Cardiac muscle cell (in vitro differentiated cells and primary cell): ENCODE measurements at places on chromosomes 7 and 10. TPM values are rescaled to one million over a fixed set of nuclear protein-coding genes. Genes with fewer than 3 reads are reported as not detected.

- no peak for DNase-seq
These were observed 71.8 kb downstream of the LRRN3 start for GRCh38 chr7:111162692-111163091.

- DNase-seq: no peak
These were observed 51.4 kb upstream of the AOAH start for GRCh38 chr7:36775676-36776075.

GRCh38 chr10:14889318-14889717 is 10.7 kb downstream of the SUV39H2 start:
- DNase-seq: no peak

Gene HOXA4
- total RNA-seq: 0.14 TPM in 1 of 2 replicates, not detected in the other

- peak; percentile 91 for DNase-seq
These were observed at the start of gene MINDY4 for GRCh38 chr7:30771174-30771879. MINDY4 (plus strand) TSS chr7:30771417; CDS start chr7:30771494, 77 bp downstream.

GRCh38 chr7:17600340-17600752 is 301.9 kb downstream of the AHR start:
- no peak for DNase-seq

- peak; percentile 31 for DNase-seq
These were observed 24.4 kb downstream of the C10orf90 start for GRCh38 chr10:126646110-126646509.

Gene MKI67
- total RNA-seq: 5.6 and 63.6 TPM in 2 replicates

Gene ZNF398
- 18.2 and 22.1 TPM in 2 replicates for total RNA-seq

GRCh38 chr7:30795161-30795948 is 24.1 kb downstream of the MINDY4 start:
- no peak for DNase-seq

GRCh38 chr10:110337906-110338305 is 33.2 kb upstream of the SMNDC1 start:
- peak; percentile 42 for DNase-seq

- DNase-seq: peak; percentile 68
These were observed 52.6 kb downstream of the PTEN start for GRCh38 chr10:87915989-87916388.

DNA sequence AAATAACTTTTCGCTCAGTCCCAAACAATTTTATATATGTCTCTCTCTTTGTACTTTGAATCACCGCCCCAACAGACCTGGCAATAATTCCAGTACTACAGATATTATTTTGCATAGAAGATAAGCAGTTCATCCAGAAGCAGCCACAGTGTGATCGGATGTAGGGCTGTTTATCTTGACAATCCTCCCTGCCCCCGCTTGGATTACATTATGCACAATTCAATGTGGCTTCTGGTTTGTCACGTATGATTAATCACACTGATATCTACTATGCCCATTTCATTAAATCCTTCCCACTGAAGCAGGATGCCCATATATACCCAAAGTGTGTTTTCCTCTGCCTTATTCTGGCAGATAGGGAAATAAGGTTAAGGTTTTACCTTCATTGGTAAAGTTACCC is 115.2 kb downstream of the PDE1C start:
- DNase-seq: peak; percentile 16

DNA sequence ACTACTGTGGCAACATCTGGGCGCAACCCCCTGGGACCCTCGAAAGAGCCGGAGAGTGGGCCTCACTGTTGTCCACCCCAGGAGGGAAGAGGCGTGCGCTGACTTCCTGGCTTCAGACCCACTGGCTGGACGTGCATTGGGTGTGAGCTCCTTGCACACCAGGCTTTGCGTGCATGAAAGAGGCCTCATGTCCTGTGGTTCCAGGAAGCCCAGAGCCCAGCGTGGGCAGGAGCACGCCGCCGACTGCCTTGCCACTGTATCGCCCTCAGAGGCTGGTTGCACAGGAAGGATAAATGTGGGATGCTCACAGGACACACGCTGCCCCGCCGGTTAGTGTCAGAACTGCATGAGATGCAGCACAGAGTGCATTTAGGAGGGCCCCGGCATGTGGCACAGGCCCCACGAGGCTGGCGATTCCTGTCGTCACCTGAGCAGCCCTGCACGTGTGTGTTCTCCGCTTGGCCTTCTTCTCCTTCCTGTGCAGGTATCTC is 8.5 kb upstream of the JAKMIP3 start:
- DNase-seq: no peak

DNA sequence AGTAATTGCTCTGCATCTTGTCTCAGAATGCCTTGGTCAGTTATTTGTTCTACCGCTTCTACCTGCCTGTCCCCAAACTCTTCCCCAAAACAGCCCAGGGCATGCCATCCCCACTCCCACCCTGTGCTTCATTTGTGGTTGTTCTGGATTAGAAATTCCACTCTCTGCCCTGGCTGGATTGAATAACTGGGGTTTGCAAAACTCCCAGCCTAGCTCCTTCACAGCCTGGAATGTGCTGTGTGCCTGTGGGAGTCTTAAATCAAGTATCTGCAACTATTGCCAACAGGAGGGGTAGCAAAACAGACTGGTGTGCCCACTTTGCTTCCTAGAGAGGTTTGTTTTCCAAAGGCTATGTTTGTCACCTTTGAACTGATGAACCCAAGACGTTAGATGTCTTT is 24.2 kb downstream of the TSPAN15 start:
- DNase-seq: no peak

Gene SPDYE2
- not detected in 2 replicates for total RNA-seq

Gene SEC61A2
- 25.3 and 28.1 TPM in 2 replicates for total RNA-seq

Gene FAM237B
- not detected in 2 replicates for total RNA-seq

GRCh38 chr7:122304996-122305421 is 459 bp upstream of the FEZF1 start:
- DNase-seq: no peak

- DNase-seq: no peak
These were observed 50.0 kb downstream of the ABCC2 start for GRCh38 chr10:99832439-99832838.

Gene CALHM1
- total RNA-seq: 0.11 TPM in 1 of 2 replicates, not detected in the other

DNA sequence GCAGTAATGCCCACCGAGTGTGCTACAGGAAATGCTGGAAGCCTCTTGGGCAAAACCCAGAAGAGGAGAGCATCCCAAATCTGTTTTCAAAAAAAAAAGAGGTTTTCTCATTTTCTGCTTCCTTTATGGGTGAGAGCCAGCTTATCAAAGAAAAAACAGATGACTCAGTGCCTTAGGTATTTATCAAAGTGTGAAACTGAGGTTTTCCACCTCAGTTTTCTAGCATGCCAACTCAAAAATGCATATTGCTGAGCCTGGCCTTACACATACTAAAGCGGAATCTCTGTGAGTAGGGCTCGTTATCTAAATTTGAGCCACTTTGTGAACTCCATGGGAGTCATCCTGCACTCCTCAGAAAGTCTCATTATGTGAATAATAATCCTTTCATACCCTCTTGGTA is 705.1 kb downstream of the SUGCT start:
- peak; percentile 60 for DNase-seq

Gene SFTPD
- total RNA-seq: 0.15 and 1.1 TPM in 2 replicates

DNA sequence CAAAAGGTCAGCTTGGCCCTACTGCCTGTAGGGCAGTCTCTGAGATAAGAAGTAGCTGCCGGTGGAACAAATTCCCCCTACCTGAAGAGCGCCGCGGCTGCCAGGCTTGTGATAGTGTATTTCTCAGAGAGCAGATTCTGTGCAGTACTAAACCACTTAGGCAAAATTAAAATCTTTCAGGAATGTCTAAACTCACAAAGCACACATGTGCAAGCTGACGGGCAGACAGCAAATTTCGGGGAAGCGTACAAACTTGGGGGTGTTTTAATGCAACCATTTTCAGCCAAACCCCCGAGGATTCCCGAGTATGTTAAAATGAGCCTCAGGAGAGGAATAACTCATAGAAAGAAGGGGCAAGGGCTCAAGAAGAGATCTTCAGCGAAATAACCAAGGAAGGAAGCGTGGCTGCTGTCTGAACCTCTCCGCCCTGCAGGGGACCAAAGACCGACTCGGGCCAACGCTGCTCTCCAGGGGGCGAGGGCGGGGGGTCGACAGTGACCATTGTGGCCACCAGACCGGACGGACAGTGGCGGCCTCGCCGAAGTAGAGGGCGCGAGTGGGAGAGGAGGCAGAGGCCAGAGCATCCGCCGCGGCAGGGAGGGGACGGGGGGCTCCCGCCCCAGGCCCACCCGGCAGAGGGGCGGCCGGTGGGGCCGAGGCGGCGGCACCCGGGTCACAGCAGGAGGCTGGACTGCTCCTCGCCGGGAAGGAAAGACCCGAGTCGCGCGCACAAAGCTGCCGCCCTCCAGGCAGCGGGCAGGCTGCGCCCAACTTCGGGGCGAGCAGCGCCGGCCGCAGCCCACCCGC is 819 bp downstream of the HYCC1 start:
- no peak for DNase-seq

GRCh38 chr7:83032195-83032594 is 130.5 kb downstream of the PCLO start:
- no peak for DNase-seq

DNA sequence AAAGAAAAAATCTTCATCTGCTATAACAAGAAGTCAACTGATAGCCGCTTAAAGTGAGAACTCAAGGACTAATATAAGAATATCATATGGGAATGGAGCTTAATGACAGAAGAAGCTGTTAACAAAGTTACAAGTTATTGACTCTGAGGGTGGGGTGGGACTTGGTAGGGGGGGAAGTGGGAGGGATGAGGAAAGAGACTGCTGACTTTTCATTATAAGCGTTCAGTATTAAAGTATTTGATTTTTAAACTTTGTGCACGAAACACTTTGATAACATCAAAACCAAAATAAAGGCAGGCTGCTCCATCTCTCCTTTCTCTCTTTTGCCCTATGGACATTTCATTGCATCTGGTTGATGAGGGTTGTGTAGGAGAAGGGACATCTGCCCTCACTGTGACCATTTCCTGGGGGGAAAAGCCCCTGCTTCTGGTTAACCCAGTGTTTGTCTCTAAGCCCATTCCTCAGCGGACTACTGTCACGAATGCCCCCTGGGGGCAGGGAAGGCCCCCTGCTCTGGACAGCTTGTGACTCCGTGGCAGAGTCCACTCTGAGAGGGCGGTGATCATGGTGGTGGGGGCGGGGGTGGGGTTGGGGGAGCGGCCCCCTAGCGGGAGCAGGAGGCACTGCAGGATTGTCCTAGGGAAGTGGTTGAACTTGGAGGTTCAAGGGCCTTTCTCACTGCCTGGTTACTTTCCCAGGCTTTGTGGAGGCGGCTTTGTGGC is 17.4 kb downstream of the SLC13A4 start:
- no peak for DNase-seq

Gene CDK14
- 20.6 and 22.5 TPM in 2 replicates for total RNA-seq

Gene CCDC172
- not detected in 2 replicates for total RNA-seq

Gene ZNF853
- 31.3 and 32.2 TPM in 2 replicates for total RNA-seq

GRCh38 chr10:11610826-11611247 is 613 bp downstream of the USP6NL start:
- DNase-seq: peak; percentile 59
